ENCODE measurements at places on chromosomes 2 and 18.

DNA sequence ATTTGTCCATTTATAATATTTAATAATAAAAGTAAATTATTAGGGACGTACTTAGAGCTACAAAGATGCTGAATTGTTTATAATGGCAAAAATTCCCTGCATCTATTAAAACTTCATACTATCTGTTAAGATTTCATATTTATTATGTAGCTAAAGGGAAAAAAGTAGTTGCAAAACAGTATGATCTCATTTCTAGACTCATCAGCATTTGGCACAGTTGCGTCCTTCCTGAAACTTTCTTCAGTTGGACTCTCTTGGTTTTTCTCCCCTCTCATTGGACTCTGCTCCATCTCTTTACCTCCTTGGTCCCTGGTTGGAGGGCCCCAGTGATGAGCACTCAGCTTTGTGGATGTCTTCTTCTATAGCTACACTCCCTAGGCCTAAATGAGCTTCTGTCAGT lies 99.6 kb downstream of the TMEM247 start:
- no peak for DNase-seq

- DNase-seq: no peak
These were observed 1265.5 kb upstream of the ACVR2A start for GRCh38 chr2:146579147-146579930.

- no peak for DNase-seq
These were observed 371.1 kb downstream of the FIGN start for GRCh38 chr2:163364736-163365135.

- no peak for DNase-seq
These were observed 66.5 kb downstream of the STK39 start for GRCh38 chr2:168180914-168181313.

DNA sequence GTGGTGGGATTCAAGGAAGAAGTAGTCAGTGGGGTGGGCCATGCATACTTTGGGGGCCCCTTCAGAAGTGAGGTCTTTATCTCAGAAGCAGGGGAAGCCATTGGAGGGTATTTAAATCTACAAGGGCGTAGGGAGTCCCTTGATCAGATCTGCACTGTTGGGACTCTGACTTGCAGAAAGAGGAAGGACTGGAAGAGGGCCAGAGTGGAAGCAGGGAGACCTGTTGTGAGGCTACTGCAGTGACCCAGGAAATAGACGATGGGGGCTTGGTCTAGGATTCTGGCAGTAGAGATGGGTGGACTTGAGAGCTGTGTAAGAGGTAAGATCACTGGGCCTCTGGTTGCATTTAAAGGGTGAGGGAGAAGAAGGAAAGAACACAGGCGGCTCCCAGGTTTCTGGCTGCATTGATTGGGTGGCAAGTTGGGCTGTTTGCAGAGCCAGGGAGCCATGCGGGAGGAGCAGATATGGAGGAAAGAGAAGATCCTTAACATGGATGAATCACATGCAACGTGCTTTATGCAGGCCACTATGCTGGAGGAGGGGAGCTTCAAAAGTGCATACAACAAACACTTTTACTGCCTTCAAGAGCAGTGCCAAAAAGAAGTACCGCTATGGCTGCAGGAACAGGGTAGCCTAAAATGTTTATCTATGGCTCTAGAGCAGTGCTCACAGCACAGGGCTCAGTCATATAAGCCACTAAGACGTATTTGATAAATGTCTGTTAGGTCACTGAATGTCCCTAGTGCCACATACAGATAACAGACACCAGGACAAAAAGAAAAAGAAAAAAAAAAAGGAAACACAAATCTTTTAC lies 2.3 kb downstream of the SFXN5 start:
- peak; percentile 81 for DNase-seq

DNA sequence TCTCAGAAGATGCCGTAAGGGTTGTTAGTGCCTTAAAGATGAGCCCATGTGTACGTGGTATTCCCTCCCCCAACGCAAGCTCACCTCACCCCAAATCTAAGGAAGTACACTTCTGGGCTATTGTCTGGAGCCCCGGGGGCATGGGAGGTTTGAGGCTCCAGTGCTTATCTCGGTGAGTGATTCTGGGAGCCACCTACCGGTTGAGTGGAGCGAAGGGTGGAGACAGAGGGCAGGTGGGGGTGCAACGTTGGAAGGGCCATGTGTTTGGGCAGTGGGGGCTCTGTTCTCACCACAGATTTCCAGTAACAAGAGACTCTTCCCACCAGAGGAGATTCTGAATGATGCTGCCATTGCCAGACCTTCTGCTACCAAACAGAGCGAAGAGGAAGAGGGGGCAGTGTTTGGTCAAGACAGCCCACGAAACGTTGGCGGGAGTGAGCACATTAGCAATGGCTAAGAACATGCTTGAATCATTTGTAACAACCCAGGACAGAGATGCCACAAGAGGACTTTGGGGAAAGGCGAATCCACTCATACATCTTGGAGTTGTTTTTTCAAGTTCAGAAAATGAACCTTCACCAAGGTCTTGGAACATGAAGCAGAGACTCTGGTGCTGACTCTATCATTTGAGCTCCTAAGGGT lies 38.7 kb downstream of the TWIST2 start:
- DNase-seq: no peak

DNA sequence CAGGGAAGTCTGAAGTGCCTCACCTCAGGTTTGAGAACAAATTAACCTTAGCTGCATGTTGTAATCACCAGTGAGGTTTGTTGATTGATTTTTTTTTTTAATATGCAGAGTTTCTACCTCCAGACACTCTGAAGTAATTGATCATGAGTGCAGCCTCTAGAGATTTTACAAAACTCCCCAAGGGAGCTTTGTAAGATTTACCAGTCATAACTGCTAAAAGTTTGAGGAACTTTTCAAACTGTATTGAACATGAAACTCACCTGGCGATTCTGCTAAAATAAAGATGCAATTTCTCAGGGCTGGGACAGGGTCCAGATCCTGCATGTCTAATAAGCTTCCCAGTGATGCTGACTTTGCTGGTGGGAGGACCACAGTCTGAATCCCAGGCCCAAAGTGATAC lies 339.6 kb upstream of the DCC start:
- DNase-seq: no peak

DNA sequence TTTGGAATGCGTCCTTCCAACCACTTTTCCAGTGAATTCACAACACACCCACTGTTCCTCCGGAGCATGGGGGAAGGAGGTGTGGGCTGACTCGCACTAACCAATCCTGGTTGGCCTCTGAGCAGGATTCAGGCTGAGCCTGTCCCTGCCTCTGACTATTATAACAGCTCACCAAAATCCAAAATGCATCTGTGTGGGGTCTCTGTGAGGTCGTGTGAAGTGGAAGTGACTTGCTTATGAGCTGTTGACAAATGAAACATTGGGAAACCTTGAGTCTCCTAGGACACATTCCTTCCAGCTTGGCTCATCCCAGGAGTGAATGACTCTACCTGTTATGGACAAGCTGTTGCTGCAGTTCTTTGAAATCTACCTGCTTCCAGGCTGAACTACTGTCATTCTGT lies 1.5 kb downstream of the CIDEA start:
- DNase-seq: no peak

- DNase-seq: no peak
These were observed 25.5 kb upstream of the CEP68 start for GRCh38 chr2:65030476-65031332.

- peak; percentile 5 for DNase-seq
These were observed 72.7 kb downstream of the MARCHF4 start for GRCh38 chr2:216299588-216299987.

Measured in erythroblast (primary cell).